ENCODE measurements at places on chromosomes 12 and 14.
A peak's percentile ranks its signal among the peaks of the same experiment; 100 is the strongest.

DNA sequence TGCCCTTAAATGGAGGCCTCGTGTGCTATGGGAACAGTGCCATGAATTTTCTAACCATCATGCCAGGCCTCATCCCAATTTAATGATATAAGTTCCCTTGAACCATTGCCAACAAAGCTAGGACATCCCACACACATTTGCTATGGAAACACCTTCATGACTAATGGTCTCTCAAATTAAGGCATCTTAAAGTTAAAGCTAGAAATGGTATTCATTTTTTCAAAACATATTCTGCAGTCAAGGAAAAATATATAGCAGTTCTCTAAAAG, 117.3 kb downstream of the BTG1 start:
- no peak for DNase-seq

GRCh38 chr12:130976171-130976720, 22.5 kb downstream of the ADGRD1 start:
- DNase-seq: no peak

DNA sequence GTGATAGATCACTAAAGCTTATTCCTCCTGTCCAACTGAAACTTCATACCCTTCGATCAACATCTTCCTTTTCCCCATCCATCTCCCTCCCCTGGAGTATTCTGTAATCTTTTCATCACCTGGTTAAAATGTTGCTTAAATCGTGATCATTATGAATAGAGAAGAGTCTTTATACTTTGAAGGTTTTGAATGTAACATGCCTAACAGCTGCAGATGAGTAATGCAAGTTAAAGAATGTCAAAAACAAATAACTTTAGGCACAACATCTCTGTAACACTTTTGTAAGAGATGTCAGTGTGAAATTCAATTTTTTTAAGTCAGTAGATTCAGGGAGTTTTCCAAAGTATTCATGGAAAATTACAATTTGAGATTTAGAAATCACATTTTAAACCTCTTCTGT, 25.0 kb downstream of the RXYLT1 start:
- no peak for DNase-seq

GRCh38 chr14:42802346-42802745, 1195.7 kb downstream of the LRFN5 start:
- DNase-seq: no peak

DNA sequence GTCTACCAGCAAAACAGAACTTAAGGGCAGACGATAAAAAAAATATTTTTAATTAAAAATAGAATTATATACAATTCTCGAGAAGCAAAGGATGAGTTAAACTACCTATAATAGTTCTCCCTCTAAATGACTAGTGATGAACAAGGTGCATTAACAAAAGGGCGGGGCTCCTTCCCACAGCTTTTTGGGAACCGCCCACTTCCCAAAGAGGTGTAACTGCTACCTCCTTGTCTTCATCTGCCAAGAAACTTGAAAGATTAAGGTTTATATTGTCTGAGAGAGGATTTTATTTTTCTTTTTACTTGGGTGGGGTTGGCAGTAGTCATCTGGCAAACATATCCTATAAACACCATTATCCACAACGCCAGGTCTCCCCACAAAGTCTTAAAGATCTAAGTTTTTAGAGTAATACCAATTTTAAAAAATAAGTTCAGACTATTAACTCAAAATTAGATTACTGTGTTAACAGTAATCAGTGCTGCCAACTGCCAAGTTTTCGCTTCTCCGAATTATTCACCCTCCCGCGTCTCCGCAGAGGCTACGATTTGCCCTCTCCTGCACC, 938 bp downstream of the RALGAPA1 start:
- DNase-seq: no peak

GRCh38 chr14:99951085-99951484, 114.1 kb upstream of the EVL start:
- DNase-seq: no peak

DNA sequence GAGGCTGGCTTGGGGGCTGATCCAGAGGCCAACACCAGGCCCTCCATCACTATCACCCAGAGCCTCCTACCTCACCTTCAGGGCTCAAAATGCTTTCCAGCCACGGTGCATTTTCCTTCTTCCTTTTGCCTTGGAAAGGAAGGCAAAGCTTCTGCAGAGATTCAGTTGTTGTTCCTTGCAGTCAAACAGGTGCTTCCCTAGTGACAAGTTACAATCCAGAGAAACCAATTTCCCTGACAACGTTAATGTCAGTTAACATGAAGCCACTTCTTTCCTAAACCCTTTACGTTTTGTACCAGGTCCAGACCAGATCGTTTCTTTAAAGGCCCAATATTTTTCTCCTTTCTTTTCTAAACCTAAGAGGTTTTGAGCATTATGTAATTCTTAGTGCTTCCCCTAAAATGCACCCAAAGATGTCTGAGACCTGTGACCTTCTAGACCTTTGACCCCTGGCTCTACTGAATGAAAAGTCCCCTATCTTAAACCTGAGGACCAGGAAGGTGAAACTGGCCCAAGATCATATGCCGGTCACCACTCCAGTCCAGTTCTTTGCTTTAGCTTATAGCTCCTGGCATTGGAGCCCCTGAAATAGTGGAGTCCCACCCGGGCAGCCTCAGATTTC, 211.5 kb downstream of the SLC41A2 start:
- no peak for DNase-seq

- no peak for DNase-seq
Measured at GRCh38 chr12:116820064-116820656, 61.1 kb downstream of the HRK start.

DNA sequence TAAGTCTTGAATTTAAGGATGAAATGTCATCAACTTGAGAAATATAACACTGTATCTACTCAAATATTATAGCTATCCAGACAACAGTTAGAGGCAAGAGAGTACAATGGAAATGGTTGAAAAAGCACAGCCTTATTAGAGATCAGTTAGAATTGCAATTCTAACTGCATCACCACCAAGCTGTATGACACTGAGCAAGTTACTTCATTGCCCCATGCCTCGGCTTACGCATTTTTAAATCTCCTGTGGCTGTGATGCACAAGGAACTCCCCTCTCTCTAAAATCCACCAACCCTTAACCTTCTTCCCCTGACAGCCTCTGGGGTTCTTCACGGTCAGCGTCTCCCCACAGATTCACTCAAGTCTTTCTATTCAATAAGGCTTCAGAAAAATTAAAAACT, 75.1 kb downstream of the MED13L start:
- DNase-seq: no peak

DNA sequence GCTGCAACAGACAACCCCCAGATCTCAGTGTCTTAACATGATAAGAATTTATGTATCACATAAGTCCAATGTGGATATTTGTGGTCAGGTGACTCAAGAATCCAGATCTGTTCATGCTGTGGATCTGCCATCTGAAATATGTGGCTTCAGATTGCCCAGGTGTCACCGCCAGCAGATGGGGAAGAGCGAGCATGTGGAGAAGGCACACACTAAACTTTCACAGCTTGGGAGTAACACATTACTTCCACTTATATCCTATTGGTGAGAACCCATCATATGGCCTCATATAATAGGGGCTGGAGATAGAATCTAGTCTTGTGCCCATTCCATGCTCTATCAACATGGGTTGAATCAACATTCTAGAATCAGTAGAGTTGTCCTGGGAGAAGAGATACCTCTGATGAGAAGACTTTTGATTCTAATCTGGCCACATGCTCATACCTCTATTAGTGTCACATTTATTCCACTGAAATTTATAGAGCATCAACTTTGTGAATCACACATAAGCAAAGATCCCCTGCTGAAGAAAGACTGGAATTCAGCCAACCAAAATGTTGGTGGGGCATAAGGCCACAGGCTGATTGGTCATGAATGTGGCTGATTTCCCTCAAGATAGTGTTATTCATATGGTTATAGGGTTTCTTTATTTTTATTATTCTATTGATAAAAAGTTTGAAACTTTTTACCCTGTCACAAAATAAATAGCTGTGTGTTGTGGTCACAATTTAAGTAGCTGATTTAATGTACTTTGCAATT, 6.0 kb upstream of the CALCOCO1 start:
- no peak for DNase-seq

GRCh38 chr12:52551216-52551865, 1.6 kb downstream of the KRT71 start:
- DNase-seq: no peak

GRCh38 chr14:96574633-96575632, 72.8 kb downstream of the PAPOLA start:
- no peak for DNase-seq

DNA sequence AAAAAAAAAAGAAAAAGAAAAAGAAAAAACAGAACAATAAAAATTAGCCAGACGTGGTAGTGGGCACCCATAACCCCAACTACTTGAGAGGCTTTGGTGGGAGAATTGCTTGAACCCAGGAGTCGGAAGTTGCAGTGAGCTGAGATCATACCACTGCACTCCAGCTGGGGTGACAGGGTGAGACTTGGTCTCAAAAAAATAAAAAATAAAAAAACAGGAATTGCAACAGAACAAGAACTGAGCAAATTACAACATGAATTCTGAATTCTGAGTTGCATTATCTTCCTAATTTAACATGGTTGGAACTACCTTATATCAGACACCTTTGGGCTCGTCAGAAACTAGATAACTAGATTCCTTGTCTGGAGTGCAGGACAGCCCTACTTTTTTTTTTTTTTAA, 53.3 kb upstream of the NR2C1 start:
- DNase-seq: no peak

DNA sequence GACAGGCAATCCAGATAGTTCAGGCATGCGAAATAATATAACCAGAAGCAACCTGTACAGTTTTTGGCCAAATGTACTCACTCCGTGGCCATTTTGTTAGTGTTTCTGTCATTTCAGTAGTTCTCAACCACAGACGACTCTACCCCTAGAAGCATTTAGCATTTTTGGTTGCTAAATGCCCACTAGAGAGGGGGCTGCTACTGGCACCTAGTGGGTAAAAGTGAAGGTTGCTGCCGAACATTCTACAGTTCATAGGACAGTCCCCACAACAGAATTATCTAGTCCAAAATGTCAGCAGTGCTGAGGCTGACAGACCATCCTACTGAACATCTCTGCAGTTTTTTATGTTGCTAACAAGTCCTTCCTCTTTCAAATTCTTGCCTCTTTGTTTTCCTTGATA, 107.4 kb downstream of the TSHR start:
- no peak for DNase-seq

DNA sequence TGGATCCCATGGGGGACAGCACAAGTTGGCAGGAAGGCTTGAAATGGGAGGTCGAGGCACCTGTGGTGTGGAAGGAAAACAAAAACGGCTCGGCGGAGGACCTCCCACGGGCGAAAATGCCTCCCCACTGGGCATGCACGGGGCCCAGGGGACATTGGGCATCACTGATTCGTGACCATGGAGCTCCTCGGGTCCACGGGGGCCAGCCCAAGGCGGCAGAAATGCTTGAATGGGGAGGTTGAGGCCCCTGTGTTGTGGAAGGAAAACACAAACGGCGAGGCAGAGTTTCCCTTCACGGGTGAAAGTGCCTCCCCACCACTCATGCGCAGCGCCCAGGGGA, 376.0 kb downstream of the ALG10 start:
- DNase-seq: no peak

GRCh38 chr12:95116773-95117172, 43.4 kb upstream of the NR2C1 start:
- DNase-seq: no peak

- DNase-seq: no peak
Measured at GRCh38 chr12:130661486-130662255, 54.4 kb downstream of the RIMBP2 start.

DNA sequence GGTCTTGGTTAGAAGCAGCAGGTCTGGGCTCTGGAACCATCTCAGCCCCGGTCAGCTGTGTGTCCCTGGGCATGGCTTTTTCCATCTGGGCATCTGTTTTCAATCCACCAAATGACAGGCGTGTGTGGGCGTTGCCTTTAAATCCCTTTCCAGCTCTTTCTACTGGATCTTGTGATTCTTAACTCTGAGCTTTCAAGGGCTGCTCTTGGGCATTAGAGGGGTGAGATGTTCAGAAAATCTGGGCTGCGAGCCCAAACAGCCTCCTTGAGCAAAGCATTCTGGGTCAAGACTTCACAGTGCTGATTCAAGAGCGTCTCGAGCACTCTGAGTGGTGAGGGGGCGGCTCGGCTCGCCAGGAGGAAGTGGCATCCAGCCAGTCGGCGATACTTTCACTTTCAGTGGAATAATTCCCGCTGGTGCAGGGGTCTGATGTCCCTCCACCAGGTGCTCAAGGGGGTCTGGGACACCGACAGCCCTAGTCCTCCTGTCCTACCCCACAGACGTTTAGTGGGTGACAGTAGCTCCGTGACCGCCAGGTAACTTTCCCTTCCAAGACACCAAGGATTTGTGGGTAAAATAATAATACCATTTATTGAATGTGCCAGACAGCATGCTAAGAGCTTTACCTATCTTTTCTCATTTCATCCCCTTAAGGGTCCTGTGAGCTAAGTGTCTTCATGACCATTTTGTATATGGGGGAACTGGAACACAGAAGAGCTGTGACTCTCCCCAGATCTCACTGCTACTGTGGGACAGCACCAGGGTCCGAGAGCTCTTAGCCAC, 114.0 kb downstream of the PLXNC1 start:
- peak; percentile 86 for DNase-seq

GRCh38 chr12:117394491-117394890, 33.1 kb upstream of the NOS1 start:
- DNase-seq: no peak

DNA sequence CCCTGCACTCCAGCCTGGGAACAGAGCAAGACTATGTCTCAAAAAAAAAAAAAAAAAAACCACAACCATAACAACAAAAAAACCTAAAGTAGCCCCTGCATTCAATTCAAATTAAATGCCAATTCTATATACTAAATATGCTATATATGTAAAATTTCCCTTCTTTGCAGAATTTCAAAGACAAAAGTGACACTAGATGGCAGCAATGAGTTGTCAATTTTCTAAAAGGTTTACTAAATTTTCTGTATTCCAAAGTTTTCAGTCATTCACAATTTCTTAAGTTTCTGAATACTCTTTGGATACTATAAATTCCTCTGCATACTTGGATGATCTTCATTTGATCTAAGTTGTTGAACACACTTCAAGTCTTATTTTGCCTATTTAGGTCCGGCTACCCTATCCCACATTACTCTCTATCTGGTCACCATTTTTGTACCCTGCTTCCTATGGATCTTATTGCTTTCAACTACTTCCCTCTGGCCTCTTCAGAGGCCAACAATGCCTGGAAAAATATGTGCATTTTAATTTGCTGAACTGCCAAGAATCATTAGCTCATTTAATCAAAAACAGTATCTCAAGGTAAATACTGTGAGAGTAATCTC, 27.9 kb downstream of the HNRNPC start:
- DNase-seq: peak; percentile 11

DNA sequence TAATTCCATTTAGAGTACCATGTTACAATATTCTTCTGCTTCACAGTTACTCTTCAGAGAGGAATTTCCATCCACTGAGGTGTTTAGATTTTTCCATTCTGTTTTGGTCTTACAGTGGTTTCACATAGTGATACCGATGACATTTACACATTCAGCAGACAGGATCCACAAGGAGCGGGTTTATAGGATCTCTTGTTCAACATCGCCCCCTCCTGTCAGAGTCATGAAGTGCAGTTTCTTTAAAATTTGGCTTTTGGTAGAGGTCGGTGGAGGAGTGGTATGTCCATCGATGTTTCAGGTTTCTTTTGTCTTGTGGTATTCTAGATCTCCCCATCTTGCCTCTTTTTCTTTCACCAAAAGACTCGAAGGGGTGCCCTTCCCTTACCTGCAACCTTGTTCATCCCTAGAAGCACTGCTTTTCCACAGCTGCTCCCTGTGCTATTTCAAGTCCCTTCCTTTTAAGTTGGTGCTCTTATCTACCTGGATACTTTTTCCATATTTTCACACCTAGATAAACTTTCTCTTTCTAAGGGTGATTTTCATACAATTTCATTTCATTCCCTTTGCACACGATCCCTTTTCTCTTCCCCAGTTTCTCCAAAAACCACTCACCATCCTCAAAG, 181.3 kb downstream of the ITPR2 start:
- DNase-seq: peak; percentile 47

GRCh38 chr12:114662512-114663177, 21.3 kb downstream of the TBX3 start:
- peak; percentile 80 for DNase-seq

Measured in amniotic stem cell (primary cell).